Gastroesophageal sphincter (tissue), 4 donors: ENCODE measurements at places on chromosomes 16 and 17. TPM values are rescaled to one million over a fixed set of nuclear protein-coding genes. Genes with fewer than 3 reads are reported as not detected.
A peak's percentile ranks its signal among the peaks of the same experiment; 100 is the strongest.

MYL11 gene
- not detected for total RNA-seq

CD19 gene
- not detected for total RNA-seq

KRT36 gene
- not detected for total RNA-seq

KDM8 gene
- total RNA-seq: 12.0 TPM

ANKRD40CL gene
- total RNA-seq: not detected

CHD9NB gene
- not detected for total RNA-seq

LITAFD gene
- not detected for total RNA-seq

HS3ST2 gene
- total RNA-seq: 2.0 TPM

TBC1D3G gene
- not detected for total RNA-seq

KREMEN2 gene
- total RNA-seq: not detected

IL17C gene
- not detected for total RNA-seq

RNU2-1 gene
- total RNA-seq: not detected

ZNF213 gene
- 22.3 TPM for total RNA-seq

DNA sequence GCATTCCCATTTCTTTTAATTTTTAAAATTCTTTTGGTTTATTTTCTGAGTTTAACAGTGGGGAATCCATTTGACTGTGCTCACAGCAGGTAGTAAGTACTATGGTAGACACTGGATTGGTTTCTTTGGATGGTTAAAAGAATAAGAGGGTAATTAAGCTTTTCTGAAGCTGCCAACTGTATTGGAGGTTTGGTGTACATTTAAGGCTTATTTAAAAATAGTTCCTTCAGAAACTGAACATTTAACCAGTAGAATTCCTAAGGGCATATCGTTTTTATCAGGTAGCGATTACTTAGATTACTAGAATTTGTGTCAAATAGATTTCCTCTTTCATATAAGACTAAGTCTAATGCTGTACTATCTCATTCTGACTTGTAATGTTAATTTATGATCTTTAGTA lies 162.4 kb downstream of the PPM1E start:
- ATAC-seq: no peak

GRCh38 chr17:9050801-9051401 lies 29.6 kb downstream of the NTN1 start:
- peak; percentile 48 for ATAC-seq

DNA sequence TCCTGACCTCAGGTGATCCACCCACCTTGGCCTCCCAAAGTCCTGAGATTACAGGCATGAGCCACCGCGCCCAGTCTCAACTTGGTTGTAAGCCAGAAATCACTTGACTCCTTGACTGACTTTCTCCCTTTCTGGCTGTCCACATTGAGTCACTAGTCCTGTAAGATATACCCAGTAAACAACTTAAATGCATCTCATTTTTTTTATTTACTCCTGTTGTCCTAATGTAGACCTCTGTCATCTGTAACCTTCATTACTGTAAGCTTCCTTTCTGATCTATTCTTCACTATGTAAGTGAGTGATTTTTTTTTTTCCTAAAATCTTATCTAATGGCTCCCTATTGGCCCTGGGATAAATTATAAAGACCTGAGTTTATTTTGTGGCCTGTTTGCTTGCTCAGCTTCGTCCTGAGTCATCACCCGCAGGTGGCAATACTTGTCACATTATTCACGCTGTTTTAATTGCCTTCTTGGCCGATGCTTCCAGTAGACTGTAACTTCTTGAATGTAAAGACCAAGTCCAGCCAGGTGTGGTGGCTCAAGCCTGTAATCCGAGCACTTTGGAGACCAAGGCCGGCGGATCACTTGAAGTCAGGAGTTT lies 41.0 kb downstream of the PAFAH1B1 start:
- no peak for ATAC-seq

- ATAC-seq: no peak
These were observed 390.9 kb downstream of the SEC14L1 start for GRCh38 chr17:77531641-77532040.

DNA sequence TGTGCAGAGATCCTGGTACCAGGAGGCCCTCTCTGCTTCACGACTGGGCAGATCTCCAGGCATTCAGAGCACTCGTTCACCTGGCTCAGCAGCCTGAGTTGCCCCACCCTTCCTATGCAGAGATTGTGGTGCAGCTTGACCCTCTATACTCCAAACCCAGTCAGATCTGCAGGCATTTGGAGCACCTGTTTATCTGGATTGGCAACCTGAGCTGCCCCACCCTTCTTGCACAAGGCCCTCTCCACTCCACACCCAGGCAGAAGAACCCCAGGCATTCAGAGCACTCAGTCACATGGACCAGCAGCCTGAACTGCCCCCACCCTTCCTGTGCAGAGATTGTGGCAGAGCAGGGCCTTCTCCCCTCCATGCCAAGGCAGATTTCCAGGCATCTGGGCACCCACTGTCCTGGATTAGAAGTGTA lies 88.4 kb upstream of the CDH5 start:
- no peak for ATAC-seq

DNA sequence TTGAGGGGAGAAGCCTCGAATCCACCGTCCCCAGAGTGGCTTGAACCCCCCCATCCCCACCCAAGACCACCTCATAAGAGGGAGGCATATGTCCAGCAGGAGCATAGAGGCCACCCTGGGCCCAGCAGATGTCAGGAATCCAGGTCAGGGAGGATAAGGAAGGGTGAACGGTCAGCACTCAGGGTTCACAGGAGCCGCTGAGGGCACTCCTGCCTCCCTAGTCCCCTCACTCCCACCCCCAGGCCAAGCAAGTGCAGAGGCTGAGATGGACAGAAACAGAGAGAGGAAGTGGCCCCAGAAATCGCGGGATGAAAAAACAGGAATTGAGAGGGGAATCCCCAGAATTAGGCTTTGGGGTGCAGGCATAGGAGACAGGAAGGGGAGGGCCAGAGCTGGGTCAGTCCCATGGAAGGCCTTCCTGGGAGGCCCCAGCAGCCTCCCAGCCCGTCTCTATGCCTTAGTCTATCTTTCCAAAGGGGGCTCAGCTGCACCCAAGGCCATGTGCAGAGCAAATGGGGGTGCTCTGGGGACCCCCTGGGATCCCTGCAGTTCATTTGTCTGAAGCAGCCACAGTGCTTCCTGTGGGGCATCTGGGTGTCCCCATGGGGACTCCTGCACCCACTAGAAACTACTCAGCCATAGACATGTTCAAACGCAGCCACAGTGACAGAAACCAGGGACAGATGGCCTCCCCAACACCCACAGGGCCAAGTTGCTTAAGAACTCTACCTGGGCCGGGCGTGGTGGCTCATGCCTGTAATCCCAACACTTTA lies 1.7 kb downstream of the CMTM3 start:
- ATAC-seq: no peak

DNA sequence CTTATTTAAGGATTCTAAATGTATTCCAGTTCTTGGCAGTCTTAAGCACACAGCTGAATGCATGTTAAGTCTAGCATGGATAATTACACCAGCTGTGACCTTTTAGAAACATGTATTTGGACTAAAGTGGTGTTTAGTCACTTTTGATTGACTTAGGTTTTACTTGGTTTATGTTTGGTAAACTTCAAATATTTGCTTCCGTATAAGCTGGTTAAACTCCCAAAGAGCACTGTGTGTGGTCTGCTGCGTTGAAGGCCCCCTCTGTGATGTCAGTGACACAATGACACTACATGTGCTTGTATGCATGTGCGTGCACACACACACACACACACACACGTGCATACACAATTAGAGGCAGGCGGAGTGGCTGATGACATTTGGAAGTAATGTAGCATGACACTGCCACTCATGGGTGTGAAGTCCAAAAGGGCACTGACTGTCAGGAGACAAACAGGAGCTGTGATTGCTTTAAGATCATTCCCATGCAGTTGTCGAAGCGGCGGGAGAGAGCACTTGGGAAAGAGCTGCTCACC lies 156.1 kb upstream of the CDH13 start:
- no peak for ATAC-seq

GRCh38 chr17:54307351-54307750 lies 484.6 kb downstream of the KIF2B start:
- ATAC-seq: no peak

DNA sequence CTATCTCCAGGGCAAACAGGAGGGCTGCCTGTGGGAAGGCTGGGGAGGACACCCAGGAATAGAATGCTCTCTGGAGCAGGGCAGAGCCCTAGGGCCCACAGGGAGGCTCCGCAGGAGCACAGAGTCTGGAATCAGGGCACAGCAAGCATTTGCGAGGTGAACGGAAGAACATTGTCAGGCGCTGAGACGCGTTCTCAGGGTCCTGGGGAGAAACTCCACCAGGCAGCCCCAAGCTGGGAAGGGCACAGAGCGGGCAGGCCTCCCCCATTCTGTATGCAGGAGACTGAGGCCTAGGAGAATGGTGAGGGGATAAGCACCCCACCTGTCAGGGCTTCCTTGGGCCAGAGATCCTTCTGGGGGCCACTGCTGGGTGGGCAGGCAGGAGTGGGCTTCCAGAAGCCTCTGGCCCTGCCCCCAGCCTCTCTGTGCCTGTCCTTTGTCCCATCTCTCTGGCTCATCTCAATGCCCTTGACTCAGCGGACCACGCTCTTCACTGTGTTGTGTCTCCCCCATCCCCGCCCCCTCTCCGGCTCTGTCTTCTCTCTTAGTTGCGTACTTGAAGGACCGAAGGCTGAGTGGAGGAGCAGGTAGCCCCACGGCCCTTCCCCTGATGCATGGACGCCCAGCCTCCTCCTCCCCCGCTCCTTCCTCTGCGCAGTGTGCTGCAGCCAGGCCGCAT lies 5.1 kb upstream of the SETD6 start:
- ATAC-seq: no peak

DNA sequence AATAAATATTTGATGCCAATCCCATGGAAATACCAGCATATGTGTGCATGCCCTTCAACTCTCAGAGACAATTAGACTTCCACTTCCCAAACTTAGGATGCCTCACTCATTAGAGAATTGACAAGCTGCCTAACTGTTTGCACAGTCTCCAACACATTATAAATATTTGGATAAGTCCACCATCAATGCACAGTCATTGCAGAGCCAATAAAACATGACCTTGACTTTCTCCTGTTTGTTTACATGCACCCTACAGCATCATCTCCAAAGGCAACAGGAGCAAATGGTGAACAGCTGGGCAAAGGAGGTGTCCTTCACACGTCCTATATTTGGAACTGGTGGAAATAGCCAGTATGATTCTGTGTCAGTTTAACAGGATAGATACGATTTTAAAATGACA lies 804.4 kb upstream of the RBFOX1 start:
- ATAC-seq: no peak

DNA sequence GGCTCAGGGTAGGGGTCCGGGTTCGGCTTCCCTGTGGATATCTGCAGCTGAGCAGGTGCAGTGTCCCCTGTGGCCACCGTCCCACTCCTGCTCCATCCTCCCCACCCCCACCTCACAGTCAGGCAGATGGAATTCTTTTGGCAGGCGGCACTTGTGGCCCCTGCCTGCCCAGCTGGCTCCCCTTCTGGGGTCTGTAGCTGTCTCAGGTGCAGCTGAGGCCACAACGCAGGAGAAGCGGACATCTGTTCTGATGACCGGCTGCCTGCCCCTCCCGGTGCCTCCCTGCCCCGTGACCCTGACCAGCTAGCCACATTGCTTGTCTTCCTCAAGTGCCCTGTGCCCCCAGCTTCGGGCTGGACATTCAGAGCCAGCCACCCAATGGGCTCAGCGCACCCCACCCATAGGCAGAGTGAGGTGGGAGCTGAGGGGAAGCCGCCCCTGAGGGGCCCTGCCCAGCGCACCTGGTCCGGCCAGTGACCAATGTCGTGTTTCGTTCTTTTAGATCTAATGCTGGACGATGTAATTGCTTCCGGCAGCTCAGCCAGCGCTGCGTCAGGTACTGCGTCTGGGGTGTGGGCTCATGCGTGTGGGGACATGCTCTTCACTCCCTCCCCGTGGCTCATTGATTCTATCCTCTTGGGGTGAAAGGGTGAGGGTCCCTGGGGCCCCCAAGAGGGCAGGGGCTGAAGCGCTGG lies 25.2 kb upstream of the ABCC3 start:
- no peak for ATAC-seq
